ENCODE measurements at places on chromosomes 7 and 10.
A peak's percentile ranks its signal among the peaks of the same experiment; 100 is the strongest.

GRCh38 chr7:115840702-115841101, 189.9 kb downstream of the TFEC start:
- no peak for DNase-seq

DNA sequence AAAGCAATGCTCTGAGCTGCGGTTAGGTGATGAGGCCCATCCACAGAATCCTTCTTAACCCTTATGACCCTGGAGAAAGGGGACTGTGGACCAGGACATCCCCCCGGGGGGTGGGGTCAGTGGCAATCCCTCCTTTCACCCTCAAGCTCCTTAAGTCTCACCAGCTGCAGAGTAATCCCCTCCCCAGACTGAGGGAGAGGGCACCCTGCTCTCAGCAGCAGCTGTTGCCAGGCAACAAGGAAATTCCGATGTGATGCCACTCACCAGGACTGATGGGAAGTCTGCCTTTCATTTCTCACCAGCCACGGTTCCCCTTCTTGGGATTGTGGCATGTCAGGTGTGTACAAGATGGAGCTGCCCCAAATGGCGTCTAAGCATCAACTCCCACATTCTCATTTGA, 129.6 kb downstream of the DOCK1 start:
- DNase-seq, result no peak

DNA sequence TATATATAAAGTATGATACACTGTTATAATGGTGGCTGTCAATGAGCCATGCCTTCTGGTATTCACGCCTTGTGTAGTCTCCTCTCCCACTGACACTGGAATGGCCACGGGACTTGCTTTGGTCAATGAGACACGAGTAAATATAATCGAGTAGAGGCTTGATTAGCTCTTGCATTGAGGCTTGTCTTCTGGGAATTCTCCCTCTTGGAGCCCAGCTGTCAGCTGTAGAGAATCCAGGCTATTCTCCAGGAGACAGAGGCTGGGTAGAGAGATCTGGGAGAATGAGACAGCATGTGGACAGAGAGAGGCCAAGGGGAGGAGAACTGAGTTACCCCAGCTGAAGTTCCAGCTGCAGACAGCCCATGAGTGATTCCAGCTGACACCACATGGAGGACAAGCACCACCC, 25.2 kb upstream of the PLCE1 start:
- DNase-seq, result no peak

GRCh38 chr10:118793545-118793944, 38.8 kb upstream of the CACUL1 start:
- DNase-seq, result no peak

DNA sequence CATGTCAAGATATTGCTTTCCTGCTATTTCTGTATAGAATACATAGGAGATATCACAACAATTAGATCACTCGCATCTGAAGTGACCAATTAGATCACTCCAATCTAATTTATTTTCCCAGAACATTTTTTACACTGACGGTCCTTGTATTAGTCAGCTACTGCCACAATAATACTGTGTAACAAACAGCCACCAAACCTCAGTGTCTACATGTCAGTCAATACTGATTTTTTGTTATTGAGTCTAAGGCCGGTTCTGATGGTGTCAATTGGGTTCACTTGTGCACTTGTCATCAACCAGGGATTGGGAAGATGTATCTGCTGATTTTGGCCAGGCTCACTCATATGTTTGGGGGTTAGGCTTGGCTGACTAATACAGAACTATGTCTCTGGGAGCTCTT, 275.9 kb upstream of the NFE2L3 start:
- DNase-seq, result no peak

DNA sequence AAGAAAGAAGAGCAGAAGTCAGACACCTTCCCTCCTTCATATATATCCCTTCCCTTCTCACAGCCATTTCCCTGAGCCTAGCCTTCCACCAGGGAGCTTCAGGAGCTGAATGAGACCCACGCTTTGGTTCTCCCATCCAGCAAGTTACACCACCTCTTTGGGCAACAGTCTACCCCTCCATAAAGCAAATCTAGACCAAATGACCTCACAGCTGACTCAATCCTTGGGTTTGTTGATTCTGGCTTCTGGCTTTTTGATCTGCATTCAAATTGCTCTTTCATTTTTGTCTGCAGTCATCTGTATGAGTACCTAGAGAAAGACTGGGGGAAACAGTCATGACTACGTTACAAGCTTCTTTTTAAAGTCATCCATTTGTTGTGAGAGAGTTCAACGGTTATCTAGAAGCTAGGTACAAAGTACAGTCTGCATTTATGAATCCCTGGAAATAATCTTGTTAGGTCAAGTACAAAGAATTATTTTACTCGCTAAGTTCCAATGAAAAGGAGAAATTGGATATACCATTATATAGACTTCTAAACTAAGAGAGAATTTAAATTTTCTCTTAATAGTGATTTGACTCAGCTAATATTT, 86.3 kb downstream of the RAB11FIP2 start:
- DNase-seq, result no peak

DNA sequence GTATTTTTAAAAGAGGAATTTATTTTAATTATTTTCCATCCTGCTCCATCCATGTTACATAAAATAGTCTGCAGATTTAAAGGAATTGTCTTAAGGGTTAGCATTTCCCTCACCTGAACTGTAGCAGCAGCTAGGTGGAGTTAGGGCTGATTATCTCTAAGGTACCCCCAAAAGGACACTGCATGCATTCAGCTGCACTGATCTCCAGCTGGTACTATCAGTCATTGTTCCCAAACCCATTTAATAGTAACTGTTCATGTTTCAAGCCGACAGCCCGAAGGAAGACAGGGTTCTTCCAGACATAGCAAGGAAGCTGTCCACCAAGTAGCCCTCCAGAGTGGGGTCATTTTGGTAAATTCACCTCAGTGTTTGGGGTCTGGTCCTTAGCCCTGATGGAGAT, 48.7 kb downstream of the FAM171A1 start:
- DNase-seq, result no peak

GRCh38 chr7:115476671-115477181, 553.8 kb downstream of the TFEC start:
- DNase-seq, result no peak

- no peak for DNase-seq
Observed at GRCh38 chr7:47088329-47089067, 493.4 kb downstream of the TNS3 start.

DNA sequence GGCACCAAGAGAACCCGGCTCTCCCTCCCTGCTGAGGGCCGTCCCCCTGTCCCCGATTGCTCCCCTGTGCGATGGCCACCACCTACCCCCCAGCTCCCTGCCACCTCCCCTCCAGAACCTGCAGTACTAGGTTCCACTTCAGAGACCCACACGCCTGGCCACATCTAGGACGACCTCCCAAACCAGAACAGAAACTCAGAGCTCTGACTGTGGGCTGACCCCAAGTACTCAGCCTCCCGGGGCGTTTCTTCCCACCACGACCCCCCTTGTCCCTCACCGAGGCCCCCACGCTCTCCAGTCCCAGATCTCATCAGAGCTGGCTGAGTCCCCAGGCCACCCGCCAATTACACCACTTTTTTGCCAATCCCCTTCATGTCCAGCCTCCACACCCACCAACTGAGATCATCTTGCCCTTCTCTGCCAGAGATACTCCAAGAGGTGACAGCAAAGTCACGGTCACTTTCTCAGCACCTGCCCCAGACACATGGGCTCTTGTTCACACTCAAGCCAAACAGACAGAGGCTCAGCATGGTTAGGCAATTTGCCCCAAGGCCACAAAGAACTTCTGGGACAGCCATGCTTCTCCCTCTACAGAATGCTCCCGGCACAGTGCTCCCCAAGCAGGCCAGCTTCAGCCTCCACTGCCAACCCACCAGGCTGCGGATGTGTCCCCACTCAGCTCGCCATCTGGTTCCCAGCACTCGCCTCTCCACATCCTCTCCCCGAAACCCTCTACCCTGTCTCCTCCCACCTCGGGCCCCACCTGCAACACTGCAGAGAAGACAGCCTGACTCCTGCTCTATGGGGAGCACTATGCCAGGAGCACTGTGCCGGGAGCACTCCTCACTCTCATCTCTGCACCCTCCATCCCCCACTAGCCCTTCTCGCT, 4.7 kb downstream of the TMEM120A start:
- peak; percentile 71 for DNase-seq

- DNase-seq, result no peak
Observed at GRCh38 chr7:157704365-157704764, 367.6 kb downstream of the DNAJB6 start.

DNA sequence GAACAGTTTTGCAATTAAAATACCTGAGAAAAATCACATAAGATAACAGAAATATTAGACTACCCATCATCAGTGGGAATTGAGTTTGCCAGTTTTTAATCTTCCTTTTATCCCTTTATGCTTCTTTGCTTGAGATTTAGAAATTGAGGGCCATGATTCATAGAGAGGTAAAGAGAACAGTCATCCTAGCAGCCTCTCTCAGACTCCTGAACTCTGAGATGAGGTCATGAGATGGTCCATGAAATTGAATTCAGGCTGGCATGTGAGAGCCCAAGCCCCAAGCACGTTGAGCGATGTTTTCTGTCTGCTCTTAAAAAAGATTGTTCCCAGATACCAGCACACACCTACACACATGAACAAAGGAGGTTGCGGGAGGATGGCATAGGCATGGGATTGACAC, 91.1 kb downstream of the CREB5 start:
- DNase-seq, result no peak

DNA sequence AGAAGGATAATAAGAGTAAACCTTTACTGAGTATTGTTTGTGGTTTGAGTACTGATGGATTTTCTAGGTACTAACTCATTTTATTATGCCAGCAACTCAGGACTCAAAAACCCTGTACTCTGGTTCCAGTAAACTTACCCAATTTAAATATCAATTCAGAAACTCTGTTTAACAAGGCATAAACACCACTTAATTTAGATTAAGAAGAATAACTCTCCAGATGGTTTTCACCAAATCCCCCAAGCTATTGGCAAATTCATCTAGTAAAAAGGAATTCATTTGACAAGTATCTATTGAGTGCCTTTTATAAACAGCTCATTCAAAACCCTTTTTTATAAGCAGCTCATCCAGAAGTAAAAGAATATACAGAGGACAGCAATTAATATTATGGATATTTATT, 572.4 kb downstream of the PHTF2 start:
- no peak for DNase-seq

- DNase-seq, result no peak
Observed at GRCh38 chr7:48179496-48180030, 8.3 kb downstream of the ABCA13 start.

- DNase-seq, result no peak
Observed at GRCh38 chr10:78861529-78862327, 207.0 kb upstream of the ZMIZ1 start.

- DNase-seq, result no peak
Observed at GRCh38 chr10:11697718-11698527, 44.3 kb upstream of the ECHDC3 start.

GRCh38 chr7:87216701-87217508, 2.6 kb downstream of the TMEM243 start:
- DNase-seq, result no peak

DNA sequence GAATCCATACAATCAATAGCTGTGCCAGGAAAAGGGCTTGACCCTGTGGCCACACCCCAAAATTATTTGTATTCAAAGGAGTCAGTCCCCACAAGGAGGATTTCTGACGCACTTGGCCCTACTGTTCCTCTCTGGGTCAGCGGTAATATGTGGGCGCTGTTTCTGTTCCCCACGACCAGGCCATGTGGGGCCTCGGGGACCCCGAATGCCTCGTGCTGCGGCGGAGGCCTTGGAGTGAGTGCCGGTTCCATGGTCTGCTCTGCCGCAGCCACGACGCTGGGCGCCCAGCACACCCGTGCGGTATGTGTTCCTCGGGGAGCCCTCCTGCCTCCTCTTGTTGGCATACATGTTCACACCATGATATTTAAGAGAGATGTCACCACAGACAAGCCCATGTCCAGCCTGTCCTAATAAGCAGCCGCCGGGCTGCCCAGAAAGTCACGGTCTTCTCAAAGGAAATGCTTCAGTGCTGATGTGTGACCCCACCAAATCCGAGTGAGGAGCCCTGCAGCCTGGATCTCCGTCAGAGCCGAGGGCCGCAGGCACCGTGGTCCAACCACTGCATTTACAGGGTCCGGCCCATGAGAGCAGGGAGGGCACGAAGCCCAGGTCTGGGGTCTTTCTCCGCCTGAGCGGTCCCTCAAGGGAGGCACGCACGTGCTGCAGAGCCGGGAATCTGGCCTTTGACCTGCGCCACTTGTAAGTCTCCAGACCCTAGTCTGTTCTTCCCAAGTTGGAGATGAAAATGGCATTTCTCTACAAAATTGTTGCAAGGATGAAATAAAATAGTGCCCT, 36.0 kb downstream of the EN2 start:
- DNase-seq, result no peak

- no peak for DNase-seq
Observed at GRCh38 chr10:18043148-18044006, 91.7 kb downstream of the SLC39A12 start.

DNA sequence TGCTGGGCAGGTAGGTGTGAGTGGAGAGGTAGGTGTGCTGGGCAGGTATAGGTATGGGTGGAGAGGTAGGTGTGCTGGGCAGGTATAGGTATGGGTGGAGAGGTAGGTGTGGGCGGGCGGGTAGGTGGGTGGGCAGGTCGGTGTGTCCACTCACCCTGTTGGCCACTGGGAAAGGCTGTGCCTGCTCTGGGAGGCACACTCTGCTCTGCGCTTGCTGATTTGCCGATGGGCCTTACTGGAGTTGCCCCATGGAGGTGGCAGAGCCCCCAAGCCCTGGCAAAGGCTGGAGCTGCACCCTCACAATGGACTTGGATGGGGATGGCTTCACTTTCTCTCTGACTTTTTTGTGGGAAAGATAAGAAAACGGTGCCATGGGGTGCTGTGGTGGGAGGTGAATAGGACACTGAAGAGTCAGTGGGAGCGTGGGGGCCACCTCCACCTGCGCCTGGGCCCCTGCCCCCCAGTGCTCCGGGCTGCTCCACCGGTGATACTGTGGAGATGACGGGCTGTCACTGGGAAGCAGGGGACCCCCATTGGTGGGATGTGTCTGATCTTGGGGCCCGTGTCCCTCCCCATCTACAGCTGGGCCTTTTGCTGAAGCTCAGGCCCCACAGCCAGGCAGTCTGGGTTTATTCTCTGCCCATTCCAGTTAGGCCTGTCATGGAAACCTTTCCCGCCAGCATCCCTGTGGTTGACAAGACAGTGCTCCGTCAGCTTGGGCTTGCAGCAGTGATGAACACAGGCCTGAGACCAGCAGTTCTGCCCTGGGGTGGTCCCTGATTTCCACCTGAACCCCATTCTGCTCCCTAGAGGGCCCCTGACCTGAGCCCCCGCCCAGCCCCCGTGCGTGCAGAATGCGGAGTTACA, 75.0 kb downstream of the NKX6-2 start:
- DNase-seq, result peak; percentile 41

DNA sequence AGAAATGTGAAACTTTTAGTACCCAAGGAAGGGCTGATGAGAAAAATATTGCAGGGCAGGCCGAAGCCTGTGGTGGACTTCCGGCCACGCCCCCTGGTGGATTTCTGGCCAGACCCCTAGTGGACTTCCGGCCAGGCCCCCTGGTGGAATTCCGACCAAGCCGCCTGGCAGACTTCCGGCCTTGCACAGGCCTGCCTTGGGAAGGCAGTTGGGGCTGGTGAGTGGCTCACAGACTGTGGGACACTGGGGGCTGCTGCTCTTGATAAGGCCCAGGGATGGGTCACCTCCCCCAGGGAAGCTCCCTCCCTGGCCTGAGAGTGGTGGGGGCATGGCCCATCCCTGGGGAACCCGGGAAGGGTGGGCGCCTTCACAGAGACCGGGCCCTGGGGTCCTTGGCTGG, 116.4 kb upstream of the MKI67 start:
- DNase-seq, result no peak

All from suprapubic skin (tissue), 4 donors.